ENCODE measurements at places on chromosomes 4 and X.

GRCh38 chrX:3962511-3963311, 249.3 kb upstream of the PRKX start:
- DNase-seq: no peak

- no peak for DNase-seq
These were observed 61.9 kb upstream of the TAB3 start for GRCh38 chrX:30951003-30951402.

DNA sequence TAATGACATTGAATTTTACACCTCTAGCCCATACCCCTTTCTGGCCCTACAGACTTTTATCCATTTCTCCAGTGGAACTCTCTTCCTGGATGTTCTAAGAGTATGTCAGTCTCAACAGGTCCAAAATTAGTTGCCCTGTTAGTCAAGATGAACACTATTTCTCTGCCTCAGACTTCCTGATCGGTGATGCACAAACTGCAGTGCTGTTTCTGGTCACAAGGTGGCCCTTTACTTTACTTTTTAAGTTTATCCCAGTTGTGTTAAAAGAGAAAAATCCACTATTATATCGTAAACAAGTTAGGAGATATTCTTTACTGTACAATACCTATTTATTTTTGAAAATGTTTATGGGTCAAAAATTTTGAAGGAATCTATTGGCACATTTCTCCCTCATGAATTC, 13.1 kb downstream of the TCEAL7 start:
- DNase-seq: no peak

GRCh38 chr4:139085141-139085540, 69.6 kb downstream of the NOCT start:
- no peak for DNase-seq

DNA sequence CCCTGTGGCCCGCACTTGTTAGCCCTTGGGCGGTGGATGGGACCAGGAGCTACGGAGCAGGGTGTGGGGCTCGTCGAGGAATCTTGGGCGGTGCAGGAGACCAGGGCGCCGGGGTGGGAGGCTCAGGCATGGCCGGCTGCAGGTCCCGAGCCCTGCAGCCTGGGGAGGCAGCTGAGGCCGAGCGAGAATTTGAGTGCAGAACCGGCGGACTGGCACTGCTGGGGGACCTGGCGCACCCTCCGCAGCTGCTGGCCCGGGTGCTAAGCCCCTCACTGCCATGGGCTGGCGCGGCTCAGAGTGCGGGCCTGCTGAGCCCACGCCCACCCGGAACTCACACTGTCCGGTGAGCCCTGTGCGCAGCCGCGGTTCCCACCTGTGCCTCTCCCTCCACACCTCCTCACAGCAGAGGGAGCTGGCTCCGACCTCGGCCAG, 73.6 kb upstream of the TLL1 start:
- DNase-seq: no peak

DNA sequence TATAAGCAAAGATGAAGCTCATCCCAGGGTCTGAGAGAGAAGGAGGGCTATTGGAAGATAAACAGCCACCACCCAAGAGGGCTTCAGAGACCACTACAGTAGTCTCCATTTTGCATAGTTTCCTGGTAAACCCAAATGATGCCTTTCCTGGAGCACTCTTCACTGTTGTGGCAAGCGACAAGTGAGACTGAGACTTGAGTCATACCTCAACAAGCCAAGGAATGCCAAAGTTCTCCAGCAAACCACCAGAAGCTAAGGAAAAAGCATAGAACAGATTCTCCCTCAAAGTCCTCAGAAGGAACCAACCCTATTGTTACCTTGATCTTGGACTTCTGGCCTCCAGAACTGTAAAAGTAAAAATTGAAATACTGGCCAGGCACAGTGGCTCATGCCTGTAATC, 65.9 kb downstream of the LARP7 start:
- DNase-seq: no peak

DNA sequence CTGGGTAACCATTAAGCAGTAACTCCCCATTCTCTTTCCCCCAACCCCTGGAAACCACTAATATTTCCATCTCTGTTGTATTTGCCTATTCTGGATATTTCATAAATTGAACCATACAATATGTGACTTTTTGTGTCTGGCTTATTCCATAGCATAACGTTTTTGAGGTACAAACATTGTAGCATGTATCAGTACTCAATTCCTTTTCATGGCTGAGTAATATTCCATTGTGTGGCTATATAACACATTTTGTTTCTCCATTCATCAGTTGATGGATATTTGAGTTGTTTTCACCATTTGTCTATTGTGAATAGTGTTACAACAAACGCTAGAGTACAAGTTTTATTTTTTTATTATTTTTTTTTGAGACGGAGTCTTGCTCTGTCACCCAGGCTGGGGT, 55.0 kb upstream of the MORC4 start:
- DNase-seq: no peak

- no peak for DNase-seq
These were observed 13.3 kb downstream of the SGMS2 start for GRCh38 chr4:107837776-107838618.

GRCh38 chr4:48853604-48854394, 22.9 kb downstream of the OCIAD1 start:
- no peak for DNase-seq

All from iPS DF 19.7 (cell line).